ENCODE measurements at places on chromosomes 5 and 9.

DNA sequence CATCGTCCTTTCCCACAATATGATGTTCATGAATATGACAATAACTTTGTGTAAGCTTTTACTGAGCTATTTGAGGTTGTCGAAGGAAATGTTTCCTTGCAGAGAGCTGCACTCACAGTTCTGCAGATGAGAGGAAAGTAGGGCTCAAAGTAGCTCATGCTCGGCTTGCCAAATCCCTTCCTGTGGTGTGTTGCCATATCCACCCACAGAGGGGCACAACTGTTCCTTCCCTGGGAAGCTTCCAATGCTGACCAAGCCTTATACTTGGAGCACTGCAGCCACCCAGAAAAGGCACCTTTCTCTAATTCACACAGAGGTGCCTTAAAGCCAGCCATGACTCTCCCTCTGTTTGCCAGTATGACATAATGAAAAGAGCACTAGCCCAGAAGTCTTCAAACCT, 390.3 kb downstream of the CAAP1 start:
- no peak for DNase-seq

DNA sequence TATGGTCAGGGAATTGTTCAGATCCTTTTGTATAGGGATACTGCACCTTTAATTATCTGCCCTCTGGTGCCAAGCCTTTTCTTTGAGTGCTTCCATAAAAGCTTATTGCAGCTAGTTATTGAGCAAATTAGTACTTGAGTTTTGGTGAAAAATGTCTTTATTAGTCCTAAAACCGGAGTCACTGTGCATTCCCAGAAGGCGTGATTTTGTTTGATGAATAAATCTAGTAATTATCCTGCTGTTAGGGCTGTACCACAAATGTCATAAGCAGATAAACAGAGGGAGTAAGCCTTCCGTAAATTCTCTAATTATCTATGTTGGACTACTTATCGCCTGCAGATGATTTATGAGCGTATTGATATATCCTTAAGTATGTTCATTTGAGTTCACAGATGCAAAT, 620.7 kb upstream of the ARRDC3 start:
- DNase-seq = no peak

DNA sequence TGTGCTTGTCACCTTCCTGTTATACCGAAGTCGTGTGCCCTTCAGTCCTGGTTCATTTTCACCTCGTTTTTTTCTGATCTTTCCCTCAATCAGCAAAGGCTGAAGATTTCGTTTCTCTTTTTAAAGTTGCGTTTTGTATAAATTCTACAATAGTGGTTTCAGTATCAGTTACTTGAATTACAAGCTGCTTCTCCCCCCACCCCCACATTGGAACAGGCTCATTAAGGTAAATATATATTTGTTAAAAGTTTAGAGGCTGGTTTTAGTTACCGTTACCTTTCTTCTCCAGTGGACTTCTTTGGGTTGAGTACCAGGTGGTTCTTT, 881 bp downstream of the SUB1 start:
- DNase-seq = no peak

DNA sequence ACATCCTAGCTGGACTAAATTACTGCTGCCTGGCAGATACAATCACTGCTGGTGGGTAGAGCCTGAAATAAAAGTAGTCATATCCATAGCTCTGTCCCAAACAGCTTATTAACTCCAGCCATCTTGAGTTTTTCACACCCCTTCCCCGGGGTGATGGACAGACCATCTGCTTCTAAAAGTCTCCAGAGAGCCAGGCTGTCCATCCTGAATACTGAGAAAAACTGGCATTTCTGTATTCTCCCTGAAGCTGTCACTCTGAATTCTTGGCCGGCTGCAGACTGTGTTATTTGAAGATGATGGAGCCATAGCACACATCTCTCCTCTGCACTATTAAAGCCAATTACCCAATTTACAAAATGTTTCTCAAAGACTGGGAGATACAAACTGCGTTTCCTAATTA, 118.6 kb downstream of the GABBR2 start:
- no peak for DNase-seq

DNA sequence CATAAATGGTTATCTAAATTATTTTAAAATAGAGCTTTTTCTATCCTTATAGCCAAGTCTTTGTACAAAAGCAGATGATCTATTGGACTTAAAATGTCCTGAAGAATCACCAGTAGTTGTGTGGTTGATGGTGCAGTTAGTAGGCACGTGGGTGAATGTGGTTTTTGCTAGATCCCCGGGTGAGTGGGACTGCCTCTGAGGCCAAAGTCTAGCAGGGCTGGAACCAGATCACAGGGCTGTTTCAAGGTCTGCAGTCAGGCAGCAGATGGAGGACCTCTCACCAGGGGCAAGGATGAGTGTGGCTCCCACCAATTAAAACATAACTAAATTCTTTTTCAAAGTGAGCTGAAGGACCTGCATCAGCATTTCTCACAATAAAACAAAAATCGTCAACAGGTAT, 604.7 kb upstream of the FTMT start:
- DNase-seq = no peak

- DNase-seq = no peak
These were observed 193.1 kb downstream of the DCP2 start for GRCh38 chr5:113169720-113170119.

- no peak for DNase-seq
These were observed 125.5 kb upstream of the NFIL3 start for GRCh38 chr9:91549177-91549576.

- DNase-seq = no peak
These were observed 24.3 kb downstream of the ABCA1 start for GRCh38 chr9:104903609-104904008.

DNA sequence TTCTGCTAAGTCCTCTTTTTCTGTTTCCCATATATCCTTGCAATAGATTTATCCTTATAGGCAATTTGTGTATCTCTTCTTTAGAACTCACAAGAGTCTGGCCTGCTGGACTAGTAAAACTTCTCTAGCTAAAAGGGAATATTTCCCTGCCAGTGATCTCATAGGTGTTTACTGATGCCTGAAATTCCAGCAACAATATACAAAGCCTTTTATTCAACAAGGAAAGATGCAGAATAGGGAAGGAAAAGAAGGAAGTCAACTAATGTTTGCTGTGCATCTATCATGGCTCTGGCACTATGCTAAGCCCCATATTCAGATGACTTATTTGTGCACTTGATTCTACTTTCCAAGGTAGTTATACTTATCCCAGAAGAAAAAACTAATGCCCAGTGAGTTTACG, 160.0 kb upstream of the DMRTA1 start:
- no peak for DNase-seq

GRCh38 chr5:149938279-149938678, 6.3 kb downstream of the PDE6A start:
- DNase-seq = no peak

GRCh38 chr5:75049456-75050351, 2.7 kb downstream of the GCNT4 start:
- DNase-seq = no peak

- DNase-seq = no peak
These were observed 1.0 kb downstream of the FPGS start for GRCh38 chr9:127803507-127804352.

GRCh38 chr5:31477516-31477915, 54.4 kb downstream of the DROSHA start:
- no peak for DNase-seq

DNA sequence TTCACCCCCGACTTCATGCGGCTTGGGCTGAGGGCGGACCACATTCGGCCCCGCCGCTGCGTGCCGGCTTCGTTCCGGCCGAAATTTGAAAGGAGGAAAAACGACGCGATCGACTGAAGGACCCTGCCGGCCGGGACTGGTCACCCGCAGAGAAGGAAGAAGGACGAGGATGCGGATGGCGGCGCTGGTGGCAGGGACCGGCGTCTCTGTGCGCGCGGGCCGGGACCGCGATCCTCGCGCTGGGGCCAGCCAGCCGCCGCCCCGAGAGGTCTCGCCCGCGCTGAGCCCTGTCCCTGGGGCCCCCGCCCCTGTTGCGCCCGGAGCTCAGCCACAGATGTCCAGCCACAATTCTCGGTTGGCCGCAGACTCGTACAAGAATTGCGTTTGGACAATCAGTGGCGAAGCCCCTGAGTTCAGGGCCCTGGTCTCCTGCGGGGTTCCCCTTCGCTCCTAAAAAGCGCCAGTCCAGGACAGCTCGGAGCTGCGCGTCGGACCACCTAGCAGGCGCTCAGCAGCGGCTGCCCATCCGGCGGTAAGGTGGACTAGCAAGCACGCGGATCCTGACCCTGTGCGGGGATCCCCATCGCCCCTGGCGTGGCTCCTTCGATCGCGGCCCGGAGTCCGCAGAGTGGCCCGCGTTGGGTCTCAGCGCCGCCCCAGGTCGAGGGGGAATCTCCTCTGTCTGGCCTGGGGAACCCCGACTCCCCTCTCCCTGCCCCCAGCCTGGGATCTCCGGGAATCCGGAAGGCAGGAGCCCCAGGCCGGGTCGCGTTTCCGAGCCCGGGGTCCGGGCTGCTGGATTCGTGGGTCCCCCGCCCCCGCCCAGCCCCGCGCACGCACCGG, 21.3 kb downstream of the URM1 start:
- DNase-seq = no peak

DNA sequence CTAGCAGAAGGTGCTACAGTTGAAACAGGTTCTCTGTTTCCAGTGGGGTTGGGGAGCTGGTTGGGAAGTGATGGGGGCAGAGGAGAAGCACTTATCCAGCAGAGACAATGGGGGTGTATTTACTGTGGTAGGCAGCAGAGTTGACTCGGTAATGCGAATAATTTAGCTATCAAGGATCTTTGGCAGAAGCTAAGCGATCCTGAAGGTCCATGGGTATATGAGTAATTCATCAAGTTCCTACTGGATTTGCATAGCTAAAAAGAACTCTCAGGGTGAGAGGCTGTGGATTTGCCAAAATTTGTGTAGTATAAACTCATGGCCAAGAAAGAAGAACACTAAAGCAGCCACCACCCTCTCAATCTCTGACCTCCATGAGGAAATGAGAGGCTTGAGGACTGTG, 61.2 kb upstream of the EGFLAM start:
- DNase-seq = no peak

GRCh38 chr5:117434254-117434653, 859.6 kb upstream of the SEMA6A start:
- no peak for DNase-seq

DNA sequence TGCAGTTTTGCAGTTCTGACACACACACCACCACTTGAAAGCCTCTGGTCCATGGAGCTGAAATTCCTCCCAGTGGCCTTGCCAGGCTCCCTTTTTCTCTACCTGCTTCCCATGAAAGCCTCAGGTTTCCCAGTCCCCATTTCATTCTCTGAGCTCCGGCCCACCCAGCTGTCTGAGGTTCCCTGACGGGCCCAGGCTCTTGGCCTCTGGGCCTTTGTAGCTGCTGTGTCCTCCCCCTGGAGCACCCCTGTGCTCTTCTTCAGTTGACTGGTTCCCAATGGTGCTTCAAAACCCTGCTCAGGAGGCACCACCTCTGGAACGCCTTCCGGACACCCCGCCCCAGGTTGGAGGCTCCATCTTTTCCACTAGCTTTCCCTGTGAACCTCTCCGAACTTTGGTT, 155.9 kb upstream of the SHB start:
- no peak for DNase-seq

DNA sequence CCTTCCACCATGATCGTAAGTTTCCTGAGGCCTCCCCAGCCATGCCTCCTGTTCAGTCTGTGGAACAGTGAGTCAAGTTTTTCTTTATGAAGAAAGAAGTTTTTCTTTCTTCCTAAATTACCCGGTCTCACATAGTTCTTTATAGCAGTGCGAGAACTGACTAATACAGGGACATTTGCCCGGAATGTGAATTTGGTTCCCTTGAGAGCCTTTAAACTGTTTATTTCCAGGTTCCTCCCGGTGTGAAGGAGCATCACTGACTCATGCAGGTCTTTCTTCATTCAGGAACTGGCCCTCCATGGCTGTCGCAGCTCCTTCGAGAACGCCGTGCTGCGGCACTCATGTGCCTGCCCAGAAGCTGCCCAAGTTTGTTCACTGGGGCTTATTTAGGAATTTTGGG, 87.7 kb downstream of the PTCH1 start:
- DNase-seq = no peak

DNA sequence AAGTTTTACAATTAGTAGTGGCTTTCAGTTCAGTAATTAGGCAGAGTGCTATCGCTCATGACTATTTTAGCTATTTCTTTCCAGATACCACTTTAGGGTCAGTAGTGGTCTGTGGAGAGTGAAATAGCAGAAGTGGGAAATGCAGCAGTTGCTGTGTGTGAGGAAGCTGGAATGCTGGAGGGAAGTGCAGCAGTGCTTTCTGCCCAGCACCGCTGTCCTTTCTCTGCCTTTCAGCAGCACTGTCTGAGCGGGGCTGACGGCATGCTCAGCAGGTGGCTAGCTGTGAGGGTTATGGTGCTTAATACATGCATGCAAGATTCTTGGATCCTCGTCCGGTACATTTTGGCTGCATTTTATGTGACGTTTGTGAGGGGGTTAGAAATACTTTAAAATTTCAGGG, 213.9 kb downstream of the PBX3 start:
- no peak for DNase-seq

DNA sequence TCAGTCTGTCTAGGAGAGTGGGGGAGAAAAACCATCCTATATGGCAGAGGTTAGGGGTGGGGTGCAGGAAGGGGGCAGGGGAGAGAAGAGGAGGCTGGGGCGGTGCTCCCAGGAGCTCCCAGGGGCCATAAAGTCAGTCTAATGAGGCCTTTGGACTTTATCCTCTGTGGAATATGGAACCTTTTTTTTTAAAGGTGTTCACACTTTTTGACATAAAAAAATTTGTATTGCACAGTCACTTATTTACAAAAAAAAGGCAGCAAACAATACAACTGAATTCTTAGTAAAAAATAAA, 51.9 kb upstream of the SYNPO start:
- no peak for DNase-seq

DNA sequence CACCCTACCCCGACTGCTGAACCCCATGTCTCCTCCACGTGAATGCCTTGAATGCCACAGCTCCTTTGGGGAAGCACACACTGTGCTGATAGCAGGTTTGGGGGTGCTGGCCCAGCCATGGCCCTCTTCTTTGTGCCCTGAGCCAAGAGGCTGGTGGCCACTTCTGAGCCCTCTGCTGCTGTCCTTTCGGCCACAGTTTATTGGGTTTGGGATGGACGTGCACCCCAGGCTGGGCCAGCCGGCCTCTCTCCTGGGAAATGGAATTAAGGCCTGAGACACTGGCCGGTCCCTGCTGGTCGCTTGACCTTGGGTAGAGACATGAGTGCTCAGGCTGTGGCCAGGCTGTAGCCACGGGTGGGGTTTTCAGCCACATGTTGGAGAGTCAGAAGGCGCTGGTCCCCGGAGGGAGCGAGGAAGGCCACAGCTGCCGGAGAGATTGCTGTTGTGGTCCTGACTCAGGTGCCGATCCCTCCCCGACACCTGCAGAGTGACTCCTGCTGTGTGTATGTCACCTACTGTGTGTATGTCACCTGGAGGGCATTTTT, 26.6 kb downstream of the FAM163B start:
- no peak for DNase-seq

DNA sequence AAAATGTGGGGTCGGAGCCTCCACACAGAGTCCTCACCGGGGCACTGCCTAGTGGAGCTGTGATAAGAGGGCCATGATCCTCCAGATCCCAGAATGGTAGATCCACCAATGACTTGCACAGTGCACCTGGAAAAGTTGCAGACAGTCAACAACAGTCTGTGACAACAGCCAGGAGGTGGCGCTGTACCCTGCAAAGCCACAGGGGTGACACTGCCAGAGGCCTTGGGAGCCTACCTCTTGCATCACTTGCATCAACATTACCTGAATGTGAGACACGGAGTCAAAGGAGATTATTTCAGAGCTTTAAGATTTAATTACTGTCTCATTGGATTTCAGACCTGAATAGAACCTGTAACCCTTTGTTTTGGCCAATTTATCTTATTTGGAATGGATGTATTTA, 614.1 kb upstream of the CDH9 start:
- DNase-seq = no peak

Measured in stimulated activated CD8-positive, alpha-beta memory T cell treated with anti-CD3 and anti-CD28 coated beads, Interleukin-2, amount 100 ng/mL, for 1 hour (primary cell).